Activated CD4-positive, CD25-positive, alpha-beta regulatory T cell treated with anti-CD3 and anti-CD28 coated beads, Interleukin-2, amount 50 U/mL, for 16 hours (primary cell): ENCODE measurements at places on chromosomes 2 and 18.

GRCh38 chr2:101710036-101710435 lies 12.5 kb downstream of the MAP4K4 start:
- DNase-seq, result no peak

- DNase-seq, result no peak
Observed at GRCh38 chr2:146321175-146321574, 1523.7 kb upstream of the ACVR2A start.

- no peak for DNase-seq
Observed at GRCh38 chr2:2484301-2484700, 153.2 kb upstream of the MYT1L start.

DNA sequence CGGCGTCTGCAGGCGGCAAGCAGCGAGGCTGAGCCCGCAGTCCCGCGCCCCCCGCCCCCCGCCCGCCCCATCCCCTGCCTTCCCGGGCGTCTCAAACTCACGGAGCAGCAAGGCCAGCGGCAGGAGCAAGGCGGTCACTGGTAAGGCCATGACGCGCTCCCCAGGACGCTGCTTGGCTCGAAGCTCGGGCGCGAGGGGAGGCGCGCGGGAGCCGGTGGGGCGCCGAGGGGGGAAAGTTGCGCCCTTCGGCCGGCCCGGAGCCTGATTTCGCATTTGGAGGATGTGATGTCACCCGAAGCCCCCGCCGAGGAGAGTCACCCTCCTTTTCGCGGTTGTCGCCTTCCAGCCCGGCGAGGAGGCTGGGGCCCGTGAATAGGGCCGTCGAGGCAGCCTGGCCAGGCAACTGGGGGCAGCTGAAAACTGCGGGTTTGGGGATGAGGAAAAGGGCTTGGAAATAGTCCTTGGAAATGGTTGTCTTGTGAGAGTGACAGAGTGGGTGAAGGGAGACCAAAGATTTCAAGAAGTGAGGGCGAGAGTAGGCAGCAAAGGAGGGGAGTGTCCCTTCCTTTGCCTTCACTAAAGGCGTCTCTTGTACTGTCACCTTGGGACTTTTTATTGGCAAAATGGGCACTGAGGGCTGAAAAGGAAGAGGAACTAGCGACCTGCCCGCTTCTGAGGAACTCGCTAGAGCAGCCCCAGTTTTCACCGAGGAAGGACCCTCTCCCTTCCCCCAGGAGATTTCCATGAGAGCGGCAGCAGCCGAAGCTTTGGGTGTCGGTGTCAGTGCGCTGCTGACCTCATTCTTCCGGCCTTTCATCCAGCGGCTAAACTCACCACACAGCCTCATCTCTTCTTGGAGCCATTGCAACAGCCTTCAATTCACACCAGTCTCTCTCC lies at the start of gene CD8A:
TSS of gene CD8A (minus strand) at position 238 of the 897 bp plus-strand sequence. CDS start at position 150, 88 bp downstream.
- no peak for DNase-seq
